SK-N-SH treated with all-trans-retinoic acid at 6 μM for 48 hours (cell line): ENCODE measurements at places on chromosomes 11 and 22.

DNA sequence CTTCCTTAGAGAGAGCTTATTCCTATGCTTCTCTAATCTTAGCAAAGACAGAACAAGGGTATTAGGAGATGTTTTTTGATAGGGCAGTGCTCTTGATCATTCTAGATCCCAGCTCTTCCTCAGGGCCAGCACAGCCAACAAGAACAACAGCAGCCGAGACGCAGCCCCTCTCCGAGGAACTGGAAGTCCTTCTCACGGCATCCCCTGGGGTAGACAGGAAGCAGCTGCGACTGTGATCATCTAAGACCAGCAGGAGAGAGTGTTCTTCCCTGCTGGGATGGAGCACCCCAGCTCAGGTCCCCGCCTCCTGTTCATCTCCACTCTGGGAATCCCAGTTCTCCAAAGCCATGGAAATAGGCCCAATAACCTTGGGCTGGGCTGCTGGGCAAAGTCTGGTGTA is 29.6 kb downstream of the IRAG1 start:
- ATAC-seq: no peak

GRCh38 chr22:33787645-33788456 is 132.4 kb downstream of the LARGE1 start:
- no peak for ATAC-seq

- ATAC-seq: no peak
Measured at GRCh38 chr11:69930081-69931059, 111.2 kb upstream of the FGF3 start.

GRCh38 chr11:122933416-122933815 is 48.2 kb downstream of the BSX start:
- ATAC-seq: no peak

DNA sequence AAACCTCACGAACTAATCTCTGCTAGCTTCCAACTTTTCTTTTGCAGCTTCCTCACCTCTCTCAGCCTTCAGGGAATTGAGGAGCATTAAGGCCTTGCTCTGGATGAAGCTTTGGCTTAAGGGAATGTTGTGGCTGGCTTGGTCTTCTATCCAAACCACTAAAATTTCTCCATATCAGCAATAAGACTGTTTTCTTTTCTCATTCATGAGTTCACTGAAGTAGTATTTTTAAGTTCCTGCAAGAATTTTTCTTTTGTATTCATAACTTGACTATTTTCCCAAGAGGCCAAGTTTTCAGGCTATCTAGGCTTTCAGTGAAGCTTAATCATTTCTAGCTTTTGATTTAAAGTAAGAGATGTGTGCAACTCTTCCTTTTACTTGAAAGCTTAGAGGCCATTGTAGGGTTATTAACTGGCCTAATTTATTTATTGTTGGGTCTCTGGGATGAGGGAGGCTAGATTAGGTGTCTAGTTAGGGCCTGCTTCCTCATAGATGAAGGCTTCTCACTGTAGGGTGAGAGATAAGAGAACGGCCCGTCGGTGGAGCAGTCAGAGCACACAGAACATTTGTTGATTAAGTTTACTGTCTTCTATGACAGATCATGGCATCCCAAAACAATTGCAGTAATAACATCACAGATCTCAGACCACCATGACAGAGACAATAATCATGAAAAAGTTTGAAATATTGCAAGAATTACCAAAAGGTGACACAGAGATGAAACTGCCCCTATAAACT is 33.2 kb downstream of the CSF2RB start:
- no peak for ATAC-seq

DNA sequence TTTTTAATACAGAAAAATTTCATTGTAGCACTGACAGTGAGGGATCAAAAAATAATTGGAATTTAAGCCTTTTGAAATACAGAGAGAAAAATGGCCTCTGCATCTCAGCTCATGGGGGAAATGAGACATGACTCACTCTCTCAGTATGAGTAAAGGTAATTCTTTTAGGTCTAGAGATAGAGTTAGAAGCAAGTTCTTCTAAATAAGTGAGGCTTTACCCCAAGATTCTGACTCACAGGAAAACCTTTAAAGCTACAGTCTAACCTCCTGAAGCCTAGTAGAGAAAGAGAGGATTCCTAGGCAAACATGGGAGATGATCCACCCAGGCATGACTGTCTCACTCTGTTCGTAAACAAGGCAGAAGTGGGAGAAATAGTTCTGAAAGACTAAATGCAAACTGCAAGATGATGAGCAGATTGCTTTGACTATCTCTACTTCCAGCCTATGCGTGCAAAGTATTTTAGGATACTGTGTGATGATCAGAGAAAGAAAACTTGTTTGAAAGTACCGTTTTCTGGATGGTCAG is 1003.3 kb upstream of the CCDC90B start:
- ATAC-seq: peak; percentile 85

GRCh38 chr11:1171985-1172728 is 14.4 kb downstream of the MUC5AC start:
- no peak; the same call in 2 of the 3 replicates for ATAC-seq

- no peak for ATAC-seq
Measured at GRCh38 chr11:72818971-72819370, 4.8 kb downstream of the ATG16L2 start.
